Panc1 (cell line): ENCODE measurements at places on chromosomes 11 and 22. TPM values are rescaled to one million over a fixed set of nuclear protein-coding genes. Genes with fewer than 3 reads are reported as not detected.

- peaks cover 9% of the 10 kb centered on the region for H3K27me3 ChIP-seq
- no peak overlapping the region for H3K4me3 ChIP-seq
- no peaks in the 10 kb centered on the region for H3K4me1 ChIP-seq
- no peak overlapping the region for H3K27ac ChIP-seq
- H3K36me3 ChIP-seq: no peaks in the 10 kb centered on the region
- DNase-seq: no peak
Measured at GRCh38 chr11:130420478-130421198, 7.8 kb downstream of the ADAMTS8 start.

DNA sequence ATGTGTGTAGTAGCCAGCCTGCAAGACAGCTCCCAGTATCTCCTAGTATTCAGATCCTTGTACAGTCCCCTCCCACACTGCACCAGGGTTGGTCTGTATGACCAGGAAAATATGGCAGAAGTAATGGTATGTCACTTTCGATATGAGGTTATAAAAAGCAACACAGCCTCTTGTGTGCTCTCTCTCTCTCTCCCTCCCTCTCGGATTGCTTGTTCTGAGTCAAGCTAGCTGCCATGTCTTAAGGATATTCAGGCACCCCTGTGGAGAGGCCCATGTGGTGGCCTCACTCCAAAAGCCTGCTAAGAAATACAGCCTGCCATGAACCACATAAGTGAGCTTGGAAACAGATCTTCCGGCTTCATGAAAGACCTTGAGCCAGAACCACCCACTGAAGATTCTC lies 25.4 kb downstream of the FXYD6 start:
- no peaks in the 10 kb centered on the region for H3K36me3 ChIP-seq
- DNase-seq: no peak
- H3K4me3 ChIP-seq: no peak overlapping the region
- H3K4me1 ChIP-seq: no peaks in the 10 kb centered on the region

- no peak overlapping the region; the same call in 1 of the 2 replicates for H3K27ac ChIP-seq
- no peak for DNase-seq
- H3K27me3 ChIP-seq: no peaks in the 10 kb centered on the region
- peaks cover 39% of the 10 kb centered on the region for H3K4me1 ChIP-seq
Measured at GRCh38 chr11:66076561-66076960, 6.5 kb downstream of the PACS1 start.

GRCh38 chr22:22092974-22093373 lies 110.4 kb upstream of the TOP3B start:
- H3K27ac ChIP-seq: no peak overlapping the region
- no peaks in the 10 kb centered on the region for H3K4me1 ChIP-seq
- H3K27me3 ChIP-seq: peaks cover 2% of the 10 kb centered on the region

DNA sequence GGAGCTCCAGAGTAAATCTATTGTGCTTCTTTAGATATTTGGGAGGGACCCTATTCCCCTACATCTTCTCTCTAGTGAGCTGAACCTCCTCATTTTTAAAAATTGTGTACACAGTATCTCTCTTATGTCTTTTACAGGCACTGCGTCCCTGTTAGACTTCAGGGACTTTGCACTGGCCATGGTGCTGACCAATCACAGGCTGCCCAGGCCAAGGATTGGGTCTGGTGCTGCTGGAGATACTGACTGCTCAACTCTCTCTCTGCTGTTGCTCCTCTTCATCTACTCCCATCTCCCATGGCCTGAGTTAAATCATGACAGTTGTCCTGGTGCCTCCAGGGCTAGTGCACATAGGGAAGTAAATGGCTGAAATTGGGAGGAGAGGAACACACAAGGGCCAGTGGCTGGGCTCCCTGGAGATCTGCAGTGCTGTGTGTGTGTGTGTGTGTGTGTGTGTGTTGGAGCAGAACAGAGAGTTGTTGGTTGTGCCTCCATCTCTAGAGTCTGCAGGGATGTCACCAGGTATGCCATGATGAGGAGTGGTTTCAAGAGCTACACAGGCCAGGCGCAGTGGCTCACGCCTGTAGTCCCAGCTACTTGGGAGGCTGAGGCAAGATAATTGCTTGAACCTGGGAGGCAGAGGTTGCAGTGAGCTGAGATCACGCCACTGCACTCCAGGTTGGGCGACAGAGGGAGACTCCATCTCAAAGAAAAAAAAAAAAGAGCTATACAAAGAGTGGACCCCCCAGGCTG lies 155.3 kb downstream of the ST3GAL4 start:
- H3K4me1 ChIP-seq: no peaks in the 10 kb centered on the region
- H3K36me3 ChIP-seq: no peaks in the 10 kb centered on the region
- no peak overlapping the region for H3K4me3 ChIP-seq
- no peak for DNase-seq
- H3K27ac ChIP-seq: no peak overlapping the region

GRCh38 chr11:114610984-114611944 lies 15.7 kb upstream of the NXPE4 start:
- no peak for DNase-seq
- H3K4me1 ChIP-seq: no peaks in the 10 kb centered on the region
- no peak overlapping the region for H3K27ac ChIP-seq

- DNase-seq: no peak
- no peaks in the 10 kb centered on the region for H3K36me3 ChIP-seq
- no peaks in the 10 kb centered on the region for H3K4me1 ChIP-seq
- no peak within 1 kb of the TSS for H3K4me3 ChIP-seq
- H3K27ac ChIP-seq: no peak within 1 kb of the TSS
Measured at GRCh38 chr11:118076754-118077281, at the start of gene TMPRSS4. Gene TMPRSS4, plus strand, starts transcription at chr11:118077078. Its CDS starts 225 bp downstream, at chr11:118077303.

- no peaks in the 10 kb centered on the region for H3K36me3 ChIP-seq
- H3K27ac ChIP-seq: no peak overlapping the region
Measured at GRCh38 chr11:64894070-64894811, 15.8 kb upstream of the EHD1 start.

GRCh38 chr11:71283971-71284441 lies 31.6 kb upstream of the SHANK2 start:
- DNase-seq: no peak
- H3K4me1 ChIP-seq: no peaks in the 10 kb centered on the region
- H3K27me3 ChIP-seq: no peaks in the 10 kb centered on the region
- H3K27ac ChIP-seq: no peak overlapping the region
- H3K4me3 ChIP-seq: no peak overlapping the region
- H3K36me3 ChIP-seq: no peaks in the 10 kb centered on the region

GRCh38 chr11:124276081-124276480 lies 19.9 kb downstream of the OR8G5 start:
- no peak for DNase-seq
- H3K4me3 ChIP-seq: no peak overlapping the region
- H3K27ac ChIP-seq: no peak overlapping the region
- H3K27me3 ChIP-seq: no peaks in the 10 kb centered on the region
- H3K36me3 ChIP-seq: no peaks in the 10 kb centered on the region

TSGA10IP gene
- not detected for total RNA-seq

ABTB2 gene
- 22.7 TPM for total RNA-seq

SLC22A6 gene
- total RNA-seq: not detected

NPAS4 gene
- total RNA-seq: 0.08 TPM

APOA4 gene
- not detected for total RNA-seq

PGR gene
- not detected for total RNA-seq

RIMBP3C gene
- 0.90 TPM for total RNA-seq

SLC43A3 gene
- total RNA-seq: 8.6 TPM

MN1 gene
- 0.51 TPM for total RNA-seq
